Activated CD4-positive, CD25-positive, alpha-beta regulatory T cell (primary cell): ENCODE measurements at places on chromosomes 1 and 21.

- no peak for DNase-seq
Measured at GRCh38 chr1:230262867-230263567, 163.1 kb downstream of the PGBD5 start.

GRCh38 chr1:19336543-19336942, 24.4 kb downstream of the SLC66A1 start:
- no peak for DNase-seq

GRCh38 chr1:84264961-84265360, 36.5 kb upstream of the SAMD13 start:
- DNase-seq = no peak

GRCh38 chr21:33152732-33153130, 77.0 kb upstream of the IFNAR2 start:
- no peak for DNase-seq

- peak; percentile 13 for DNase-seq
Measured at GRCh38 chr1:206912445-206913095, 9.2 kb downstream of the FCMR start.

DNA sequence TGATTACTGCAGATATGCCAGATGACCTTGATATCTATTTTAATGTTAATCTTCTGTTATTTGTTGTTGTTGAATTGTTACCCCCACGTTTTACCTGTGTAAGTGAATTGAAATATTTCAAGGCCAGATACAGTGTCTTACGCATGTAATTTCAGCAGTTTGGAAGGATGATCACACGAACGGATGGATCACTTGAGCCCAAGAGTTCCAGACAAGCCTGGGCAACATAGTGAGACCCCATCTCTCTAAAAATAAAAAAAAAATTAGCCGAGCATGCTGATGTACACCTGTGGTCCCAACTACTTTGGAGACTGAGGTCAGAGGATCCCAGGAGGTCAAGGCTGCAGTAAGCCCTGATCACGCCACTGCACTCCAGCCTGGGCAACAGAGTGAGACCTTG, 32.2 kb downstream of the SDCCAG8 start:
- DNase-seq = no peak

- no peak for DNase-seq
Measured at GRCh38 chr1:201938440-201939035, 7.8 kb downstream of the LMOD1 start.

DNA sequence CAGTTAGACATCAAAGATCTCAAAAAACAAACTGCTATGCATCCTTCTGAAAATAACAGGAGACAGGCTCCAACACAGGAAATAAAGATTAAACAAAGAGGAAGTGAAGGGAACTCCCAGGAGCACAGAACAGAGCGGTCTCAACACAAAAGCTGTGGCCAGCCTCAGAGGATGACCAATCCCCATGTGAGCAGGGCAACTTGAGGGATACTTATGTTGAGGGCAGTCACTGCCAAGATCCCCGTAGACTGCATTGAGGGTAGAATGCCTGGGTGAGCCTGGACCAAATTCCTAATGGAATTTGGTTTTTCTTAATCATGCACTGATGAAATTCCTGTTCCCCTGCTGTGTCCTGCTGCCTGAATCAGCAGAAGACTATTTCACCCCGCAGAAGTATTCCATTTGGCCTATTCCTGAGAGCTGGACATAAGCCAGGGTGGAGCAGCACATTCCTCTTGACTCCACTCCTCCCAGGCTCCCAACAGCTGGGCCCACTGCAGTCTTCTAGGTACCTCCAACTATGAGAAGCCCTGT, 49.0 kb downstream of the JAK1 start:
- DNase-seq = no peak

- no peak for DNase-seq
Measured at GRCh38 chr1:218349348-218350034, 4.4 kb downstream of the TGFB2 start.

GRCh38 chr1:229643996-229644745, 18.1 kb downstream of the URB2 start:
- DNase-seq = no peak

- DNase-seq = no peak
Measured at GRCh38 chr1:100387209-100387608, 34.9 kb downstream of the CDC14A start.

GRCh38 chr1:227127891-227128290, 187.8 kb downstream of the COQ8A start:
- no peak for DNase-seq

GRCh38 chr1:107622535-107622934, 342.4 kb downstream of the VAV3 start:
- DNase-seq = no peak

GRCh38 chr1:180157108-180157507, 2.4 kb downstream of the QSOX1 start:
- DNase-seq = no peak

DNA sequence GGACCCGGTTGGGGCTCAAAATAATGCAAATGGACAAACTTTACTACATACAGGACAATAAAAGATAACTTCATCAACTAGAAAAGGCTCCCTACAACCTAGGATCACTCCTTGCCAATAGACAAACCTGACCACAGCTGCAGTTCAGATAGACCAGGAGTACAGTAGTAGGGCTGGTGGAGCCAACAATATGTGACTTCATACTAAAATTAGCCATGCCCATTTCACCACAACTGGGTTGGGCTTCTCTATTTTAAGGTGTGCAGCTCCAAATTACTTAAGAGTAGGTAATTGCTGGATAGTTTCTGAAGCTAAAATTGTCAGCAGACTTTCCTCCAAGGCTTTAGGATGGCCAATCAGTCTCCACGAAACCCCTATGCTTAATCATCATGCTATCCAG, 3.9 kb downstream of the DENND1B start:
- no peak for DNase-seq

DNA sequence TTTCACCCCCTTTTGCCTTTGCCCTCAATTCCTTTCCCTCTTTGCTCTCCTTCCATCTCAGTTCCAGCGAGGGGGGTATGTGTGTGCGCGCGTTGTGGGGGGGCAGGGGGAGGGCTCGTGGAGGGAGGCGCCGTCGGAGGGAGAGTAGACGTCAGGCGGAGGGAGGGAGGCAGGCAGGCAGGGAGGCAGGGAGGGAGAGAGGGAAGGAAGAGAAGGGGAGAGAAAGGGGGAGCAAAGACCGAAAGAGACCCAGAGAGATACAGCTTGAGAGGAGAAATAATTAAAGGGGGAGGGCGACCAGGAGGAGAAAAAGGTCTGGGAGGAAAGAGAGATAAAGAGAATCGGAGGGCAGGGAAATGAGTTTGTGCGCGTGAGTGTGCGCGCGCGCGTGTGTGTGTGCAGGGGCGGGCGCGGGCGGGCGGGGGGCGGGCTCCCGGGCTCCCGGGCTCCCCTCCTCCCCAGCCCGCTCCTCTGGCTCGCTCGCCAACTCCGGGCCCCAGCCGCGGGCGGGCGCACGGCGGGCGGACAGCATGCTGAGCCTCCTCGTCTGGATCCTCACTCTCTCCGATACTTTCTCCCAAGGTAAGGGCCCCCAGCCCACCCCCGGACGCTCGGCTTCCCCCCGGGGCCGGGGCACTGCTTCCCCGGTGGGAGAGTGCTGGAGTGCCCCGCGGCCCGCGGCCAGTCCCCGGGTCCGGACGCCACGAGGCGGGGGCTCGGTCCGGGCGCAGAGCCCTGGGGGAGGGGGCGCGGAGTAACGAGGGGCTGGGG, at the start of gene KIRREL1:
KIRREL1 (plus strand) TSS at position 499 of the 771 bp plus-strand sequence; CDS start at position 531, 32 bp downstream.
- no peak for DNase-seq

- no peak for DNase-seq
Measured at GRCh38 chr1:48059289-48059688, 62.1 kb upstream of the TRABD2B start.

DNA sequence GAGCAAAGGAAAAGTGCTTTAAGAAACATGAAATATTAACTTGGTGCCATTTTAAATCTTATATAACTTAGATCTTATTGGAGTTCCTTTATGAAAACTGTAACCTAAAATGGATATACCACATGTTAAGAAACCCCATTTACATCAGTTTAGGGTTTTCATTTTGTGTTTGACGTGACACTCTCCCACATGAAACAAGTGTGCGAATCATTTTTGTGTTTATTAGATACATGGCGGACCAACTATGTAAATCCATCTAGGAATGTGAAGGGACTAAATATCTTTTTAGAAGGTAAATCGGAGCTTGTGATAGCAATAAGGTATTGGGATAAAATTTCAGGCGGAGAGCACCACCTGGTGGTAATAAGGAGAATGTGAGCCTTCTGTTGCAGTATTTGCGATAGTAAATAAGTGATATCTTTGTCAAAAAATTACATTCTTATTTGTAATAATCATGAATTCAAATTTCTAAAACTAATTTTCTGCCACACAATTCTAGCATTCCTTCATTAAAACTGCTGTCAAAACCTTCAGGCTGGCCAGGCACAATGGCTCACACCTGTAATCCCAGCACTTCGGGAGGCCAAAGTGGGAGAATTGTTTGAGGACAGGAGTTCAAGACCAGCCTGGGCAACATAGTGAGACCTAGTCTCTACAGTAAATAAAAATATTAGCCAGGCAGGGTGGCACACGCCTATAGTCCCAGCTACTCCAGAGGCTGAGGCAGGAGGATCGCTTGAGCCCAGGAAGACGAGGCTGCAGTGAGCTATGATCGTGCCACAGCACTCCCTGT, 31.3 kb downstream of the SMAP2 start:
- DNase-seq = no peak

DNA sequence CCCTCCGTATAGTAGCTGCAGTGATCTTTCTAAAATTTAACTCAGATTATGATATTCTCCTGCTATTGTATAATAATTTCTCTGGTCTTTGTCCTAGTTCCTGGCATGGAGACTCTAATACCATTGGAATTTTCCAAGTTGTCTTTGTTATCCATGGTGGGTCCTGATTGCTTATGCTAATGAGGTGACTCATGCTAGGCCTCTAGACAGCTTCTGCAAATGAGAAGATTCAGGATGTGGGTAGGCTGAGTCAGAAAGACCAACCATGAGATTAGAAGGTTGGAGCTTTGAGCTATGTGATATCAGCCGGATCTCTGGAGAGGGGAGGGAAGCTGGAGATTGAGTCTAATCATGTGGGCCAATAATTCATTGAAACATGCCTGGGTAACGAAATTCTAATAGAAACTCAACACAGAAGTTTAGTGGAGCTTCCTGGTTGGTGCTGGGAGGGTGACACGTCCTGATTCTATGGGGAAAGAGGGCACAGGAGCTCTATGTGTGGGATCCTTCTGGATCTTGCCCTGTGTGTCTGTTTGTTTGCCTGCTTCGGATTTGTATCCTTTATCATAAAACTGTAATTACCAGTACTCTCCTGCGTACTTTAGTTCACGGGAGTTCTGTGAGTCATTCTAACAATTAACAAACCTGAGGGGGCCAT, 73.2 kb upstream of the CNIH3 start:
- DNase-seq = no peak

GRCh38 chr1:43614891-43615290, 35.1 kb upstream of the KDM4A start:
- DNase-seq = no peak

DNA sequence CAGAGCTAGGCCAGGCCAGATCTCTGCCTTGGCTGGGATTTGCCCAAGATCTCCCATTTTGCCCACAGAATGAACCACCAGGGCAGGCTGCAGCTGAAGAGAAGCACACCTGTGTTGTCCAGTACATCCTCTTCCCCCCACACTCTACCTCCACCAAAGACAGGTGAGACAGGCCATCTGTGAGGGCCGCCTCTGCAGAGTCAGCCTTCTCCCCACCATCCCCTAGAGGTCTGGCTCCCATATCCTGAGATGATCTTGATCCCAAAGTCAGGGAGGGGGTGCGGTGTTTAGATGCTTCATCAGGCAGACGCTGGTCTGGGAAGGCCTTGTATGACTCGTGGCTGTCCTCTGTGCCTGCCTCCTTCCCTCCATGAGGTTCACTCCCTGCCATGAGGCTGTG, 28.7 kb downstream of the HYI start:
- no peak for DNase-seq

GRCh38 chr1:11320153-11320936, 47.3 kb downstream of the UBIAD1 start:
- no peak for DNase-seq
